Activated B cell treated with CpG ODN at 0.5 μM for 24 hours (primary cell): ENCODE measurements at places on chromosomes 16 and 17. TPM values are rescaled to one million over a fixed set of nuclear protein-coding genes. Genes with fewer than 3 reads are reported as not detected.

GRCh38 chr16:58882292-58882691, 148.2 kb upstream of the GOT2 start:
- no peak for DNase-seq

Gene C17orf50
- total RNA-seq: not detected in 2 replicates

- no peak for DNase-seq
Observed at GRCh38 chr16:89491238-89491869, 993 bp upstream of the ANKRD11 start.

- DNase-seq: no peak
Observed at GRCh38 chr17:50765454-50766221, 1.7 kb downstream of the ANKRD40CL start.

DNA sequence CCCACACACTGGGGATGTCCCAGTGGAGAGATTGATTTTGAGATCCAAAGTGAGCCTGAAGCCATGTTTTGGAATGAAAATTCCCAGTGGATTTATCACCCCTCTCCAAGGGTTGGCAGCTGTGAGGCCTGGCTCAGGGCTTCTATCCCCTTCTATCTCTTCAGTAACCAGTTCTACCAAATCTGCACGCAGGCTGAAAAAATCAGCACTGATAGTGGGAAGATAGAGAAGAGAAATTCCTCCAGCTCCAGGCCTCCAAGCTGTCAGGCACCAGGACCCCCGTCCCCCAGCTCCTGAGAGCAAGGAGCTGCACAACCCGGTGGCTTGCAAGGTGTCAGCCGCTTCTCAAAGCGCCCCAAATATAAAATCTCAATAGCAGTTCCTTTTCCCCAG, 1.0 kb downstream of the FLOT2 start:
- no peak for DNase-seq

DNA sequence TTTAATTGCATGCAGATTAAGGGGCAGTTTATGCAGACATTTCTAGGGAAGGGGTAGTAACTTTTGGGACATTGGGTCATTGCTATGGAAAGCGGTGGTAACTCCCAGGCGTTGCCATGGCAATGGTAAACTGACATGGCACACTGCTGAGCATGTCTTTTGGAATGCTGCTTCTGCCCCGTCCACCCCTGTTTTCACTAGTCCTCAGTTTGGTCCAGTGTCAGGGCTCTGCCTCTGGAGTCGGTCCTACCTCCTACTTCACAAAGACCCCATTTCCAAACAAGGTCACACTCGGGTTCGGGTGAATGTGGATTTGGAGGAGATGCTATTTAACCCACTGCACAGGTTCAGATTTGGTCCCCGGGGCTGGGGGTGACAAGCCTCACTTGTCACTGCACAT, 2.9 kb downstream of the IL34 start:
- no peak for DNase-seq

GRCh38 chr16:5463820-5464219, 366.2 kb upstream of the EEF2KMT start:
- DNase-seq: no peak

DNA sequence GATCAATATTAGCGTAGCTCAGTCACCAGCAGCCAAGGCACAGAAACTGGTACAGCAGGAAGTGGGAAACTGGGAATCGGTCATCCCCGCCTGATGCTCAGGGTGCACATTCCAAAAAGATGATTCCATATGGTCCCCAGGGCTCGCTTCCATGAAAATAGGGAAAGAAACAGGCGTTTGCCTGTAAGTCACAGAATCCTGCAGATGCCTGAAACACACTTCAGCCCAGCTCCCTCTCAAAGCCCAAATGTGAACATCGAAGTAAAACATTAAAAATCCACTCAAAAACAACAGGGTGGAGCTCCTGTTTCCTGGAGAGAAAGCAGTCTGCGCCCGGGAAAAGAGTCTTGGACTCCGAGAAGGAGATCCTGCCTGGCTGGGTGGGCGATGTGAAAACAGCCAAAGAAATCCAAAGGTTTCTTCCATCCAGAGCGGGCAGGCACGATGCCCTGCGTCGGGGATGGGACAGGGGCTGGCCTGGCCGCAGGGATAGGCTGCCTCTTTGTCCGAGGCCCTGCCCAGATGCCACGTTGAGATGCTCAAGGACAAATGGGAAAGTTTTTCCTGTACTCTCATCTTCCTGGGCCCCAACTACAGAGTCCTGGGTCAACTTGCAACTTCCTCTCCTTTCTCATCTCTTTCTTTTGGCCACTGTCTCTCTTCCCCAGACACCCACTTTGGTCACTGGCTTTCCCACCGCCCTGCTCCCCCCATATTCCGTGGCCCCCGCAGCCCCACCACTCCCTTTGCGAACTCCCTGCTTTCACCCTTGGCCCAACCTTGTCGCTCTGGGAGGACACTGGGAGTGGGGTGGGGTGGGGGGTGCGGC, 743 bp downstream of the WIPI1 start:
- no peak for DNase-seq

GRCh38 chr17:50421308-50422051, 4.5 kb upstream of the ACSF2 start:
- no peak for DNase-seq

GRCh38 chr16:4093495-4094126, 22.6 kb downstream of the ADCY9 start:
- DNase-seq: no peak

GRCh38 chr17:17576772-17577234, 14.7 kb downstream of the PEMT start:
- no peak for DNase-seq

DNA sequence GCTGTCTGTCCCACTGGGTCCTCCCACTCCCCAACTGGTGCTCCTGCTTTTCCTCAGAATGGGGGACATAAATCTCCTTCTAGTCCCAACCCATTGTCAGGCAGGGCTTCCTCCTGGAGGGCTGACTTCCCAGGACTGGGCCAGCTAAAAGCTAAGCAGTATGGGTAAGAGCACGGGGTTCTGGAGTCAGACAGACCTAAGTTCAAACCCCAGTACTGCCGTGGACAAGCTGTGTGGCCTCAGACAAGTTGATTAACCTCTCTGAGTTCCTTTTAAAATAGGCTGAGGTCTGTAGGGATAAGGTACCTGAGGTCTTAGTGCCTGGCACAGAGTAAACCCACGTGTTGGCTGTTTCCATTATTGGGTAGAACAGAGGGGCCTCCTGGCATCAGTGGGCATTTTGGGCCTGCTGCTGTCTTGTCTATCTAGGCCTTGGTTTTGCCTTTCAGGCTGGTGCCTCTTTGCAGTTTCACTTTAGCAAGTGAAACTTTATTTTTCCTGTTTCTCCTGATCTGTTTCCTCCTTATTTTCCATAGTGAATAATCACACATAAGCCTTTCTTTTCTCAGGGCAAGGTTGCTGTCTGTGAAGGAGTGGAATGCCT, 114.6 kb downstream of the PRKCB start:
- no peak for DNase-seq

Gene C17orf107
- total RNA-seq: 1.6 and 1.8 TPM in 2 replicates

DNA sequence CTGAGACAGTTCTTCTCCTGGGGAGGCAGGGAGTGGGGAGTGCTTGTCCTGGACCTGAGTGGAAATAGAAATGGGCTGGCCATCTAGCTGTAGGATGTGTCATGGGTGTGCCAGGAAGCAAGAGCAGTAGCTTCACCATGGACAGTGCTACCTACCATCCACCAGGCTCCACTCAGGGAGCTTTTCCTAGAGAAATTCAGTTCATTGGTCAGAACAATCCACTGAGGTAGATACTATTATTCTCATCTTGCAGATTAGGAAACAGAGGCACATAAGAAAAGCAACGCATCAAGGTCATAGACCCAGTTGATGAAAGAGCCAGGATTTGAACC, 372.0 kb downstream of the SLC39A11 start:
- DNase-seq: no peak

- no peak for DNase-seq
Observed at GRCh38 chr16:15466886-15467781, 32.7 kb downstream of the BMERB1 start.

DNA sequence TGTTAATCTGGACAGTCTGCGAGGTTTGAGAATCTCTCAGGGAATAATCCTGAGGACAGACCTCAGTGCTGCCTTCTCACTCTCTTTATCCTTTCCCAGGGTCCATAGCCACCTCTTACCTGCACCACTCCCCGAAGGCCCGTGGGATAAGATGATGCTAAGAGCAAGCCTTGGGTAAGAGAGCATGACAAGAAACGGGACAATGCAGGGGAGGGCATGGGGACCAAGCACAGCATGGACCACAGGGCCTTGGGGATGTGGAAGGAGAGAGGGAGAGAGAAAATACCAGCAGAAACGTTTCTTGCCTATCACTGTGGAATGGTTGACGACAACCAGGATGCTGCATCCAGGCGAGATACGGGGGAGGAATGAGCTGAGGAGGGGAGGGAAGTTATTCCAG, 8.3 kb upstream of the SDR42E1 start:
- no peak for DNase-seq

Gene C17orf67
- 3.3 and 4.0 TPM in 2 replicates for total RNA-seq

DNA sequence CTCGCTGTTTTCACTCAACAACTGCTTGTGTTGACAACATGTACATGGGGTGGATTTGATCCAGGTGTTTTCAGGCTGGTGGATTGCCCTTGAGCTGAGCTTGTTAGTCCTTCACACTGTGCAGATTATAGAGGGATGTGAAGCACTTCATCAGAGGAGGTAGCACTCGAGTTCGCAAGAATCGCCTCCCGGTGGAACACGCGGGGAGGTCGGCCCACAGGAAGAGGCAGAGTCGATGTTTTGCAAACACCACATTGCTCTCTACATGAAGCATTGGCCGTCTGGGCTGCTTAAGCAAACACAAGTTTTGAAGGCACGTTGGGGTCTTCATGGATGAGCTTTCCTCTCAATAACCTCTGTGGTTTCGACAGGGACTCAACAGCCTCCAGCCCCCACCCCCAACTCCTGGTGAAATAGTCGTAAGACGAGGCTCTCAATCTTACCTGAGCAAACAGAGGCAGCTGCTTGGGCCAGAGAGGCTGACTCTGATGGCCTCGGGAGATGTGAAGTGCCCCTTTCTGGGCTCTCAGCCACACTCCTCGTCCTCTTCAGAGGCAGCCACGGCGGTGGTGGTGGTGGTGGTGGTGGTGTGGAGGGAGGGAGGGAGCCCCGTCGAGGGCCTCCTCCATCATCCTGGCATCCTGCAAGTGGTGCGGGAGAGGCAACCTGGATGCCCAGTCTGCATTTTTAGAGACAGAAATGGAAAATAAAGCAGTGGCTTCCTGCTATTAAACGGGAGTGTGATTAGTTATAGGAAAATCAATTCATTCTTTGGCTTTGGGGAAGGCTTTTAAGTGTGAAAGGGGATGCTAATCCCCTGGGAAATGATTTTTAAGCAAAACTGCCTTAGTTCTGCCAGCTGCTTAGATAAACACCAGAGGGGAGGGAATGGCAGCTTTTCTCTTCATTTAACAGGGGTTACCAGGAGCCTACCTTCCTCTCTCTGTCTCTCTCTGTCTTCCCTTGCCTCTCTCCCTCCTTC, 552.5 kb upstream of the EEF2KMT start:
- DNase-seq: no peak

GRCh38 chr17:49762151-49762941, 1.6 kb downstream of the FAM117A start:
- no peak for DNase-seq

- DNase-seq: no peak
Observed at GRCh38 chr16:89410322-89410721, 80.0 kb downstream of the ANKRD11 start.

GRCh38 chr17:75178453-75178852, 4.3 kb downstream of the SUMO2 start:
- DNase-seq: no peak

DNA sequence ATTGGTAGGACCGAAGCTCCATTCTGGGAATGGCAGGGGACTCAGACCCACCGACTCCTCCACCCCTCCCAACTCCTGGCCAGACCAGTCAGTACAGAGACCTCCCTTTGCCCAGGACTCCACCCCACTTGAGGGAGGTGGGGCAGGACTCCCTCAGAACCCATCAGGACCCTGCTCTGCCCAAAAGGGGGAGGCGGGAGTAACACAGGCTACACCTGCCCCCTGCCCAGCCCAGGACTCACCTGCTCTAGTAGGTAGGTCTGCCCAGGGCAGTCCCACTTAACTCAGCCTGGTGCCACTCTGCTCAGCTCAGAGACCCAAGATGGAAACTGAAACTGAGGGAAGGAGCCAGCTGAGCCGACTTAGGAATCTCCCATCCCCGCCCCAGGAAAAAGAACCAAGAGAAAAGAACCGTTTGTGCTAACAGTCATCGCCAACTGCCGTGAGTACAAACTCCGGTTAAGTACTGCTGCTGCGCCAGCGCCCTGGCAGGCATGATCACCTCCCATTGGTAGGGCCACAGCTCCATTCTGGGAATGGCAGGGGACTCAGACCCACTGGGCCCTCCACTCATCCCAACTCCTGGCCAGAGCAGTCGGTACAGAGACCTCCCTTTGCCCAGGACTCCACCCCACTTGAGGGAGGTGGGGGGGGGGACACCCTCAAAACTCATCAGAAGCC, 503 bp downstream of the DHX58 start:
- no peak for DNase-seq

DNA sequence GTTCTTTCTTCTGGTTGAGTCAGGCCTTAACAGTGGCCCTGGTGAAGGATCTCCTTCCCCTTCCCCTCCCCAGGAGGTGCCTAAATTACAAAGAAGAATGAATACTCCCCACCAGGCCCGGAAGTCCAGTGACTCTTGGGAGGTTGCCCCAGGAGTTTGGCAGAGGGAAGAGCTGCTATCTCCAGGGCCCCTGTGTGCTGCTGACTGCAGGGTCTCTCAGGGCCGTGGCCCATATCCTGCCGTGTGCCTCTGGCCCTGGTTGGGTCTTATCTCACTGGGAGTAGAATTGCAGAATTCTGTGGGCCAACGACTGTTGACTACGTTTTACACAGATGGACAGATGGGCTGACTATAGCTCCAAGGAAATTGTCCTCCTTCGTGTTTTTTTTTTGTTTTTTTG, 28.0 kb downstream of the AKAP1 start:
- no peak for DNase-seq

Gene TMIGD1
- total RNA-seq: not detected in 2 replicates
